NCI-H2171 treated with DMSO at 0.1 percent for 48 hours (cell line): ENCODE measurements at places on chromosomes 7 and 10.

DNA sequence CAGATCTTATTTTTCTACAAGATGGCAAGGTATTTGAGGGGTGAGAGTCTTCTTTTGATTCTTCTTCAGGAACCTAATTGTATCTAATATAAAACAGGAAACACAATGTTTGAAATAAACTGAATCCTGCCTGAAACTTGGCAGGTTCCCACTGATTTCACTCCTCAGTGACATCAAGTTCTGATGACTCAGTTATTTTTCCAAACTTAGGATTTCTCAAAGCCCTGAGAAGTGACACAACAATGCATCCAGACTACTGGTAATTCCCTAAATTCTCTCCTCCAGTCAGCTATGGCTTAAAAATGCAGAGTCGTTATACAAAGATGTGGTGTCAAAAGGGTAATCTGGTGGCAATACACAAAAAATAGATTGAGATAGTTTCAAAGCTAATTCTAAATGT, 80.9 kb downstream of the ABLIM1 start:
- no peak for DNase-seq

DNA sequence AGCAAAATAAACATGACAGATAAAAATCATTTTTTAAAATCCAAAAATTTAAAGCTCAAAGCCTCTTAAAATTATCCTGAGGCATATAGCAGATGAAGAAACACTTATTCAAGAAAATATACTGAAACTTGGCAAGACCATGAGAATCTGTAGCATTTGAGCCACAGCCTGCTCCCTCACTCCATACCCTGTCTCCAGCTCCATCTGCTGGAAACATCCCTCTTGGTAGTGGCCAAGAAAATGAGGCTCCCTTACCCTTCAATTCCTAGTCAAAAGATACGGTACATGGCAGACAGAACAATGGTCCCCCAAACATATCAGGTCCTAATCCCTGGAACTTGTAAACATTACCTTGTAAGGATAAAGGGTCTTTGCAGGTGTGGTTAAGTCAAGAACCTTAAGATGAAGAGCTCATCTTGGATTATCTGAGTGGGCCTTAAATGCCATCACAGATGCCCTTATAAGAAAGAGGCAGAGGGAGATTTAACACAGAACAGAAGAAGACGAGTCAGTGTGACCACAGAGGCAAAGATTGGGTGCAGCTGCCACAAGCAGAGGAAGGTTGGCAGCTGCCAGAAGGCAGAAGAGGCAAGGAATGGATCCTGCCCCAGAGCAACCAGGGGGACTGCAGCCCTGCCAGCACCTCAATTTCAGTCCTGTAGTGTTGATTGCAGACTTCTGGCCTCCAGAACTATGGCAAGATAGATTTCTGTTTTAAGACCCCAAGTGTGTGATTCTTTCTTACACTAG, 149.4 kb downstream of the ZNF248 start:
- DNase-seq, result no peak

GRCh38 chr10:3136336-3136735, 36.2 kb downstream of the PITRM1 start:
- DNase-seq, result no peak

- no peak for DNase-seq
These were observed 48.9 kb downstream of the PYROXD2 start for GRCh38 chr10:98366062-98366530.

- DNase-seq, result no peak
These were observed 17.8 kb upstream of the TBRG4 start for GRCh38 chr7:45129181-45129800.

- peak; percentile 32 for DNase-seq
These were observed 205.5 kb upstream of the KLF14 start for GRCh38 chr7:130939321-130940095.

DNA sequence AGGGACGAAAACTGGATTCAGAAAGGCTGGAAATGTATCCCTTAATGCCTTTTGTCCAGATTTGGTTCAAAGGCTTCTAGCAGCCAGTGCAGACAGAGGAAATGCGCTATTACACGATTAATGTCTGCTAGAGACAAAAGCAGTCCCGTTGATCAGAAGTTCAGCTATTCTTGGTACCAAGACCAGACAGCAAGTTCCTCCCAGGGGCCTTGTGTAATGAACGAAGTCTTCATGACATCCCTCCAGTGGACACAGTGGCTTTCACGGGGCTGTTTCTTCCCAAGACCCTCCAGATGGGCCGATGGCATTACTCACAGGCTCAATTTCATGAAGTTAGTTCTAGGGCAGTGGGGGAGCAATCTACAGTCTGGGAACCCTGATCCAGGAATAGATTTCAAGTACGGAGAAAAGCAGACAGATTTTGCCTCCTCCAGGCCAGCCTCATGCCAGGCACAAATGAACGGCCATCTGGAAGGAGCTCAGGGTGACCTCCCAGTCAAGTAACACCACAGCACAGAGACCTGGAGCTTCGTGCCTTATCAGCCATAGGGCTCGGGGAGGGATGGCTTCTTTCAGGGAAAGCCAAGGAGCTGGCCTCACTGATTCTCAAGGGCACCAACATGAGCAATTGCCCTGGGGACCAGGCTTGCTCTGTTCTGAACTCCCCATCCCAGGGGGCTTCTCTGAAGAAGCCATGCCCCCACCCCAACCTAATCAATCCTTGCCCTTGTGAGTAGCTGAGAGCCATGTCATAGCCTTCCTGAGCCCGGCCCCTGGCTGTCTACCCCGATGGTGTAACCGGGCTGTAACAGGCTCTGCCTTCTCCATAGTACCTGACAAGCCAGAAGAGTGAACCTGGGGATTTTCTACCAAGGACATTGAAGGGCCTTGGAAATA, 101.1 kb downstream of the PRKAG2 start:
- no peak for DNase-seq

GRCh38 chr7:140439359-140439758, 35.5 kb downstream of the RAB19 start:
- no peak for DNase-seq

DNA sequence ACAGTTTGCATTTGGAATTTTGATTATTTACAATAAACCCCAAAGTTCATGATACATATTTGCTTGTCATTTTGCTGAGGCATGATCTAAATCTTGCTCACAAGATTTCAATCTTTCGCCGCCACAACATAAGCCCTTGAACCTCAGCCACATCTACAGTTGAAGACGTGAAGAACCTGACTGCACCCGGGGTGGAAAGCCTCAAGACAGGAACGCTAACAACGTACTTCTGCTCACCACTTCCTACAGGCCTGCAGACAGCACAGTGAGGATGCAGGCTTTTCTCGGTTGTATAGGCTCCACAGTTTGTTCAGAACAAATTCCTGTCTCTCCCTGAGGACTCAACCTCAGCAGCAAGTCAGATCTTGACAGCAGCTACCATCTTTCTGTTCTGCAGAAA, 393.8 kb upstream of the PRKCQ start:
- DNase-seq, result no peak

DNA sequence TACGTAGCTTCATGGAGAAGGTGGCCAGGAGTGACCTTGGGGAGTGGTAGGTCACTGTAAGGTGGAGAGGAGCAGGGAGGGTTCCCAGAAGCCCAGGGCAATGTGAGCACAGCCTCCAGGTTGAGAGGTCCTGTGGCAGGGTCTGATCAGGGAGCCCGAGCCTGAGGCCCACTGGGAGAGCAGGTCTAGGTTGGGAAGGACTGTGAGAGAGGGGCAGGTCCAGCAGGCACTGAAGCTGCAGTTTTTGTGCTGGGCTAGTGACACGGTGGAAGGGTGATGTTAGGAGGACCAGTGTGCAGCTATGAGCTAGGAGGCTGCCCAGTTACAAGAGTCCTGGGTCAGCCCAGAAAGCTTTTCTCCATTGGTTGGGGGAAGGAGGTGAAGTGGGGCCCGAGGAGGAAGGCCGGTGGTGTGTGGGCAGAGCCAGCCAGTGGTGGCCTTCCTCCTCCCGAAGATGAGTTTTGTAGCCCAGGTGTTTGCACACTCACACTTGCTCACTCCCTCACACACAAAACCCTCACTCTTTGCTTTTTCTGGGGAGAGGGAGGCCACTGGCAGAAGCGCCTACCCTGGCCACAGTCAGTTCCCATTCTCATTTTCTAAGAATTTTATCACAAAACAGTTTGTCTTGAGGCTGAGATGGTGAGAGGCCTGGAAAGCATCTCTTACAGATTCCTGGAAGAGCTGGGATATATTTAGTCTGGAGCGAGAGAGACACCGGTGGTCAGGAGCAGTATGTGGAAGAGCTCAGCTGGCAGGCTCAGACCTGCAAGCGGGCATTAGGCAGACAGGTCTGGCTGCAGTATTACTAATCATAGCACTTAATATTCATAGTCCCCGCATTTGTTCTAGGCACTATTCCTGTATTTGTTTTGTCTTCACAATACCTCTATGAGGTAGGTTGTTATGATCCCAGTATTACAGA, 57.1 kb downstream of the ZNF467 start:
- no peak for DNase-seq

- DNase-seq, result no peak
These were observed 132.2 kb downstream of the ZNF365 start for GRCh38 chr10:62506371-62506770.

DNA sequence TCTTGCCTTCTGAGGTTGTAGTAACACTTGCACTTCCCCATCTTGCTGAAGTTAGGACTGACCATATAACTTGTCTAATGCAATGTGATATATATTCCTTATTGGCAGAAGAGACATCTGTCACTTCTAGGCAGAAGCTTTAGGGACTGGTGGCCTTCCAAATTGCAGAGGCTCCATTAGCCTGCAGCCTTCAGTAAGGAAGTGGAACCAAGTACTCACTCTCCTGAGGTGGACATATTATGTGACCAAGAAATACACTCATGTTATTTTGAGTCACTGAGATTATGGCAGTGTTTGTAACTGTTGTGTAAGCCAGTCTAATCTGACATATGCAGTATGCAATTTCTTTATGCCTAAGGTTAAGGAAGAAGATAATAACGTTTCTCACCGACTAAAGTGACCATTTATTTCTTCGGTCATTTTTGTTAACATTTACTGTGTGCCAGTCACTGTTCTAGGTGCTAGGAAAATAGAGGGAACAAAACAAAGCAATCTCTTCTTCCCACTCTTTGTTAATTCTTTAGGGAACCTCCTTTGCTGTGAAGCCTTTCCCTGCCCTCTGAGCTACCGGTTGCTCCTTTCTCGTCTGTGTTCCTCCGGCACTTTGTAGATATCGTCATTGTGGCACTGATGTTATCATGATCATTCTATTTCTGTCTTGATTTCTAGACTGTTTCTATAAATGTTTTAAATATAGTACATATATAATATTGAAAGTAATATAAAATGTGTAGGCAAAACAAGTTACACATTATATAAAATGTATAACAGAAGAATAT, 52.9 kb upstream of the HBP1 start:
- DNase-seq, result no peak

GRCh38 chr7:15829691-15830090, 143.2 kb upstream of the MEOX2 start:
- DNase-seq, result no peak

GRCh38 chr7:73350306-73351068, 22.5 kb downstream of the FKBP6 start:
- no peak for DNase-seq

DNA sequence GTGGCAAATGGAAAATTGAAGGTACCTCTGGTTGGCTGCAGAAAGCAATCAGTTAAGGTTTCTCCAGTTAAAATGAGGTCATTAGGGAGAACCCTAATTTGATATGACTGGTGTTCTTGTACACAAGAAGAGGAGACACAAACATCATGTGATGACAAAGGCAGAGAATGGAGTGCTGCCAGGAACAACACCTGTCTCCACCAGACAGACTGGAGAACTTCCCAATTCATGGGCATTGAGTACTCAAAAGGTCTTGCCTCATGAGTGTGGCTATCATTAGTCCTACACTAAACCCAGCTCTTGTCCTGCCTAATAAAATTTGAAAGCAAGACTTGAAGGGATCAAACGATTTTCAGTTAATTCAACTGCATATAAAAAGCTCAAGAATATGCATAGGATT, 152.6 kb downstream of the PTPN20 start:
- peak; percentile 27 for DNase-seq

DNA sequence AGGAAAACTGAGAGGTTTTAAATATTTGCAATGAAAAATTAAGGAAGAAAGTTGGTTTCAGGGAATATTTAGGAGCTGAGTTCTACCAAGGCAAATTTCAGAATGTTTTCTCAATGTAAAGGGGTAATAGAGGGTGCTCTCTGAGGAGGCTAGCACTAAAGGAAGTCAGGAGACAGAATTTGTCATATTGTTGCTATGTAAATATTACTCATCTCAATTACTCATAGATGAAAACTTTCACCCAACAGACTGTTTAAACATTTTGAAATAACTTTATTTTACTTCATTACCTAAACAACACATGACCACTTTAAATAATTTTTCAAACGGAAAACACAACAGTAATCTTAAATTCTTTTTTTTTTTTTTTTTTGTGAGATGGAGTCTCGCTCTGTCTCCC, 274.8 kb upstream of the NRG3 start:
- no peak for DNase-seq

- DNase-seq, result peak; percentile 65
These were observed 9.9 kb downstream of the NYAP1 start for GRCh38 chr7:100493476-100494264.

GRCh38 chr7:138892812-138893211, 88.4 kb downstream of the KIAA1549 start:
- DNase-seq, result no peak

DNA sequence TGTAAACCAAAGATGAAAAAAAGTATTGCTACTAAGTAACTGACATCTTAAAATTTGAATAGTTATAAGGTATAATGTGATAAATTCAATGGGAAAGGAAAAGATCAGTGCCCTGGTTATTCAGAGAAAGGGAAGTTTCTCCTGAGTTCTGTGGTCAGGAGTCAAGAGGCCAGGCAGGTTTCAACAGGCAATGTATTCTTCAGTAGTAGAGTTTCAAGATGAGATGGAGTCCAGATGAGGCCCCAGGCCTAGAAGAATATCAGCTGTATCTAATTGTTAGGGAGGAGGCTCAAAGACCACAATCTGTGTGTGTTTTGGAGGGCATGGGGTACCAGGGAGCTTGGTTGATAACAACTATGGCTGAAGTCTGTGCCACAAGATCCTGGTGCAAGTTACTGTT, 101.4 kb upstream of the DLX6 start:
- DNase-seq, result no peak

GRCh38 chr7:109259151-109259550, 689.5 kb downstream of the DNAJB9 start:
- no peak for DNase-seq

DNA sequence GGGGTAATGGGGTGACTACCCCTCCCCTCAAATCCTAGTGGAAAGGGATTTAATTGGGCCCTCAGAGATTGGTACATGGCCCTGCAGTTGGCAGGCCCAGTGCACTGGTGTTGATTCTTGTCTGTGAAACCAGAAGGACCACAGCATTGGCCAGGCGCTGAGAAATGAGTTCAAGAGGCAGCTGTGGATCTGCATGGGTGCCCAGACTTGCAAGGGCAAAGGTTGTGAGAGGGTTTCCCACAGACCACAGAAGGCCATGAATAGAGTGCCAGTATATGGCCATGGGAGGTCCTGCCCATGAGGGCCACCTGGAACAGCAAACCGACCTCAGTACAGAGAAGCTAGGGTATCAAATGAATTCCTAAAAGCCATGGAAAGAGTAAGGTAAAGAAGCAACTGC, 32.9 kb downstream of the TMEM168 start:
- DNase-seq, result no peak

- DNase-seq, result peak; percentile 79
These were observed at the start of gene LIMK1 for GRCh38 chr7:74083117-74083876. Gene LIMK1, plus strand, starts transcription at chr7:74083804. Its CDS starts 187 bp downstream, at chr7:74083991.

GRCh38 chr7:36732806-36733205, 8.5 kb upstream of the AOAH start:
- DNase-seq, result no peak
